T-helper 17 cell (primary cell): ENCODE measurements at places on chromosomes 1 and 21. TPM values are rescaled to one million over a fixed set of nuclear protein-coding genes. Genes with fewer than 3 reads are reported as not detected.

Gene SYT14
- total RNA-seq, result not detected

GRCh38 chr1:33944846-33945245, 81.0 kb downstream of the HMGB4 start:
- no peak for DNase-seq

DNA sequence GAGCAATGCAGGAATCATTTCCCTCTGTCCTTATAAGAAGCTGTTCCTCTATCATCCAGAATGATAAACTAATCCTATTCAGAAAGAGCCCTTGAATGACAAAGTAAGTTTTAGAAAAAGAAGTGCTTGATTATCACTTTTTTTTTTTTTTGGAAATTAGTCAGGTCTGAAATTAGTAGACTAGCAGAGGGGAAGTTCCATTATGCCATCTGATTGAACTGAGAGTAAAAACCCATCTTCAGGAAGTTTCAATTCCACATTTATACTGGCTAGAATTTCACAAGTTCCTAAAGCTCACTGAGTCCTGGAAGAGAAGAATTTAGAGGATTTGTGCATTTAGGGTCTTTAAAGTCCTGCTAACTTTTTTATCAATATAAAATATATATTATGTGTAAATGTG, 128.8 kb upstream of the COA6 start:
- no peak for DNase-seq

DNA sequence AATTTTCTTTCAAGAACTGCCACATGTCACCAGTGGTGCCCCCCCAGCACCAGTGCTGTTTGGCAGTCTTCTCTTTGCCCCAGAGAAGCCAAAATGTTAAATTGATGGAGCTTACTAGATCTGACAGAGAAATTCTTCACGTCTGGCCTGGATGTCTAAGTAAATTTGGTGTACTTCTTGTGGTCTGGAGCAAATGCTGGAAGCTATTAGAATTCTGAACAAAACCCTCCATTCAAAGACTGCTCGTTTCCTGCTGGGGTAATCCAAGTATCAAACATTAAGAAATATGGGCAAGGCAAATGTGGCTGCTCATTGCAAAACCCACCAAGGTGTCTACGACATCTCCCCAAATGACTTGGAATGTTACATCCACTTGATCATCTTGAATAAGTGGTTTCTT, 92.3 kb downstream of the ROR1 start:
- DNase-seq, result no peak

- DNase-seq, result no peak
Observed at GRCh38 chr1:168991667-168992475, 114.6 kb upstream of the ATP1B1 start.

DNA sequence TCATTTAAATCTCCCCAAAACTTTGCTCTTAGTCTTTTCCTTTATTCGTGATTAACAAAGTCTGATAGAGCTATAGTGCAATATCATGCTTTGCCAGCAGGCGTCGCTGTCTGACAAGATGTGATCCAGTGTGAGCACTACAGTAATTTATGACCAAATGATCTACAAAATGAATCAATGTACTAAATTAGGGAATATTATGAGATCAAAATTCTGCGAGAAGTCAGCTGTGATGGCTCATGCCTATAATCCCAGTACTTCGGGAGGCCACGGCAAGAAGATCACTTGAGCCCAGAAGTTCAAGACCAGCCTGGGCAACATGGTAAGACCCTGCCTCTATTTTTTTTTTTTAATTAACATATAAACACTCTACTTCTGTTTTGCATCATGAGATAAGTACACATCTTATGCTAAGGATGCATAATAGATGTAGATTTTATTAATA, 3.6 kb upstream of the SPSB1 start:
- DNase-seq, result peak; percentile 85
